ENCODE measurements at places on chromosomes 7 and 10.

- no peak for DNase-seq
These were observed 204.0 kb downstream of the DPP6 start for GRCh38 chr7:154256150-154256549.

GRCh38 chr10:102802920-102803534 is 34.2 kb downstream of the CYP17A1 start:
- no peak for DNase-seq

DNA sequence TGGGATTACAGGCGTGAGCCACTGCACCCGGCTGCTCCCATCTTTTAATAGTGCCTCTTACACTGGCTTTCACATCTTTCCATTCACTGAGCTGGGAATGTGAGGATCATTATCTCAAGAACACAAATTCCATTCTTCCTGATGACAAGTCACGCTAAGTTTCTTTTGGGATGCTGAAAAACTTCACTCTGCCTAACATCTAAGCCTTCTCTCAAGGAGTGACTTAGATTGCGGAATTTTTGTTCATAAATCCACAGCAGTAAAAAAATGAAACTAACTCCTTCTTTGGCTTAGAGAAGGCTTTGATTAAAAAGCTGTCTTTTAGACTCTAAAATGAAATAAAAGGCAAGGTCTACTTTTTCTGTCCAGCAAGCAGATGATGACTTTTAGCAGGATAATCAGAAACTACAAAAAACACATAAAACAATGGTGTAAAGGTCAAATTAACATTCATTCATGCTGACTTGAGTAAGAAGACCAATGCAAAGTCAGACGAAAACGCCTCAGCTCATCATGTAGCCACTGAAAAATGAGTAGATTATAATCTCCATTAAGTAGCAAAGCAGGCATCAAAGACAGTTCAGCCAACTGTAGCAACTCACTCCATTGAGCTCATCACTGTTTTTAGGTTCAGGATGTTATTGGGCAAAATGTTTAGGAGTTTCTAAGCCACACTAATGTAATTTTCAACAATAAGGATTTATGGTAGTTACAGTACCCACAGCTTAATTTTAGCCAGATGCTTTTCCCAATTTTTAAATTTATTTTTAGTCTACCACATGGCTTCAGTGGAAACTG is 178.8 kb downstream of the ELMO1 start:
- DNase-seq, result no peak

DNA sequence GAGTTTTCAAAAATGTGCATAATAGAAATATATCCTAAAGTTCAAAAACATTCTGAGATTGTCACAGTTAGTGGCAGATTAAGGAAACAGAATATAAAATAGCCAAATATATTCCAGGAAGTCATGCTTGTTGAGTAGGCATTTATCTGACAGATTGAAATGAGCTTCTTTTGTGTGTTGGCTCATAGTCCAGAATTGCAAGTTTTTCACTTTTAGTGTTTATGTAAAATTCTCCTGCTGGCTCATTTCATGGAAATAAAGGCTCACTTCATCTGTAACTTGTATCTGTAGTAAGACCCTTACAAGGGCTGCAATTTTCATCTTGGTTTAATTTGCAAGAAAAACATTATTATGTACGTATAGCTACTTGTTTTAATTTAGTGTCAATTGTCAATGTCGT is 93.5 kb downstream of the MCU start:
- DNase-seq, result no peak

- no peak for DNase-seq
These were observed 45.2 kb downstream of the PNLIPRP3 start for GRCh38 chr10:116472891-116473290.

DNA sequence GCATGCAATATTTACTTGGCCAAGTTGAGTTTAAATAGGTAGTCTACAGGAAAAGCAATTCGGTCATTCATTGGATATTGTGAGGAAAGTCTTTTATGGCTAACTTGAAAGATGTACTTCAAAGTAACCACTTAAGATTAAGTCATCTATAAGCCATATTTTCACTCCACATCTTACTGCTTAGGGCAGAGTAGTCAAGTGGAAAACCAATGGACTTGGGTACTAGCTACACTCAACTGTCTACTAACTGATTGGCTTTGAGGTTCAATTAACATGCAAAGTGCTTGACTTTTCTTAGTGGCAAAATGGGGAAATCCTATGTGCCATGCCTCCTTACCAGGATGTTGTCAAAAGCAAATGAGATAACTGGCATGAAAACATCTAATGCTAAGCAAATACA is 51.0 kb downstream of the CAV1 start:
- DNase-seq, result no peak

DNA sequence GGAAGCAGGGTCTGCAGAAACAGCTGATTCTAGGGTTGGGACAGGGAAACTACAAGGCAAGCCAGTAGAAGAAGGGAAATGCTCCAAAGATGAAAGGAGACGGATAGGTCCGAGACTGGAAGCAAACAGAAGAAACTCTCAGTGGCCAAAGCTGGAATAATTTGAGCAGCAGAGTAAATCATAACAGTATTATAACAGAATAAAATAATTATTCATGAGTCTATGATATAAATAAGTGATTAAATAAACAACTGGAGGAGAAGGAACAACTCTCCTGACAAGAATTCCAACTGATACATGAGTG is 27.6 kb downstream of the EZH2 start:
- DNase-seq, result no peak

DNA sequence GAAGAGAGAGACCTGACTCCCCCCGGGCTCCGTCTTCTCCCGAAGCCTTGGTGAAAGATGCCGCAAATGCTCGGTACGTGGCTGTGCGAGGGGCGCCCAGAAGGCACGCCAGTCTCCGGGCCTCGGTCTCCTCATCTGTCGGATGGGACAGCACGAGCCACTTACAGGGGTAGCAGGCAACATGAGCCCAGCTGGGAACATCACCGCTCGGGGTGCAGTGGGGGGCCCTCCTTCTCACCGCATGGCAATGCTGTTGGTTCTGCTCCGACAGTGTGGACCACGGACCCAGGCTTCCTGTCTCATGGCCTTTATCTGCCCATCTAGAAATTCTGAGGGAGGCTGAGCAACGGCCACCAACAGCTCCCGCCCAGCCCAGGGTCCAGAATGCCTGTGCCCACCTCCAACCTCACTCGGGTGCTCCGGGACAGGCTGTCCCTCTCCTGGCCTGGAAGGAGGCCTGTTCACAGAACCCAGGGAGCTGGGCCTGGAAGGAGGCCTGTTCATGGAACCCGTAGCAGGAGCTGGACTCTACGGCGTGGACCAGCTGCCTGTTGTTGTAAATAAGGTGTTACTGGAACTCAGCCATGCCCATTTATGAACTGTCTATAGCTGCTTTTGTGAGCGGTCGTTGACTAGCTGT is 15.8 kb downstream of the ADAP1 start:
- no peak for DNase-seq

- no peak for DNase-seq
These were observed 45.5 kb downstream of the STK17A start for GRCh38 chr7:43628431-43628830.

Data from GM12891 (cell line).